ENCODE measurements at places on chromosomes 16 and 17.

- no peak for DNase-seq
These were observed 64.9 kb downstream of the TEX14 start for GRCh38 chr17:58626905-58627304.

GRCh38 chr17:48546137-48546923 lies 1.4 kb upstream of the HOXB2 start:
- DNase-seq = no peak

- DNase-seq = no peak
These were observed 23.8 kb downstream of the NACA2 start for GRCh38 chr17:61567045-61567802.

GRCh38 chr16:4687946-4688673 lies 5.3 kb upstream of the NUDT16L1 start:
- DNase-seq = no peak

DNA sequence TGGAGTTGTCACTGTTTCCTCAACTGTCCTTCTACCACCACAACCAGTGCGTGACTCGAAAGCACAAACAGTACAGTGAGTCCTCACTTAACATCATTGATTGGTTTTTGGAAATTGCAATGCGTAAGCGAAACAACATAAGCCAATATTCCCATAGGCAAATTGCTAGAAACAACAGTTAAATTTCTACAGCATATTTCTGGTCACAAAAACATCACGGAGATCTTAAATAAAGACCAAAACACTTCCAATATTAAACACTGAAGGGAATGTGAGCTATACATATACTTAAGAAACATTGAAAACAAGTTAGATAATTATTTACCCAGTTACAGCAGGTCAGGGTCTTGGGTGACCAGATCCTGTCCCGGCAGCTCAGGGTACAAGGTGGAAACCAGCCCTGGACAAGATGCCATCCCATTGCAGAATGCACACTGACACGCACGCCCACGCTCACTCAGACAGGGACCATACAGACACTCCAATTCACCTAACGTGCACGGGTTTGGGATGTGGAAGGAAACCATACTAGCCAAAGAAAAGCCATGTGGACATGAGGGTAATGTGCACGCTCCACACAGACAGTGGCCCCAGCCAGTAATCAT lies 4.7 kb downstream of the SLC13A5 start:
- no peak for DNase-seq

DNA sequence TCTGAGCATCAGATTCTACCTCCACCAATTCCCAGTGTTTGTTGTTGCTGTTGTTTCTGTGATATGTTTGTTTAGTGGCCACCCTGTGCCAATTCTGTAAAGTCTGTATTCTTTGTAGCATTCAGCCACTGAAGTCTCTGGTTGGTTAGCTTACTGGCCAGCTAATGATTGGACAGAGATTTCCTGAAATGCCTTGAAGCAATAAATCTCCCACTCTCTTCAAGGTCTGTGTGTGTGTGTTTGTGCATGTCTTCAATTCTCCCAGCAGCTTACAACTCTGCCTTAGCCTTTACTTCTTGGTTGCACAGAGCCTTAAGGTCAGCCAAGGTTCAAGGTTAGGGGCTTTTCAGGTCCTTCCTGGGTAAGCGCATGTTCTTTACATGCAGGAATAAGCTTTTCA lies 38.2 kb downstream of the PRPSAP2 start:
- DNase-seq = no peak

- no peak for DNase-seq
These were observed 87.5 kb upstream of the DNAH17 start for GRCh38 chr17:78664476-78665386.

- DNase-seq = no peak
These were observed 179.9 kb downstream of the GSG1L start for GRCh38 chr16:27883576-27883975.

DNA sequence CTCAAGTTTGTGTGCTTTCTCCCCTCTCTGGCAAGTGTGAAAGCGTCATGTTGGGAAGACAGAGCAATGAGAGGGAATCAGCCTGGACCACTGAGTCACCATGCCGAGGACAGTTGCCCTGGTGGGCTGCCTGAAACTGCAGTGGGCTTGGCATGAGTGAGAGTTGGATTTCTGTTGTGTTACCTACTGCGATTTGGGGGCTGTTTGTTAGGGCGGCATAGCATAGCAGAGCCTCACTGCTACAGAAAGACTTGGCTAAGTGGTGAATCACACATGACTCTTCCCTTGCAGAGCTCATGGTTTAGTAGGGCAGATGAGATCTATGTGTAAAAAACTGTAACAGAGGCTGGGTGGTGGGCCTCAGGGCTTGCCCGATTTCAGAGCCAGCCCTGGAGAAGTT lies 324.6 kb downstream of the C16orf95 start:
- DNase-seq = no peak

DNA sequence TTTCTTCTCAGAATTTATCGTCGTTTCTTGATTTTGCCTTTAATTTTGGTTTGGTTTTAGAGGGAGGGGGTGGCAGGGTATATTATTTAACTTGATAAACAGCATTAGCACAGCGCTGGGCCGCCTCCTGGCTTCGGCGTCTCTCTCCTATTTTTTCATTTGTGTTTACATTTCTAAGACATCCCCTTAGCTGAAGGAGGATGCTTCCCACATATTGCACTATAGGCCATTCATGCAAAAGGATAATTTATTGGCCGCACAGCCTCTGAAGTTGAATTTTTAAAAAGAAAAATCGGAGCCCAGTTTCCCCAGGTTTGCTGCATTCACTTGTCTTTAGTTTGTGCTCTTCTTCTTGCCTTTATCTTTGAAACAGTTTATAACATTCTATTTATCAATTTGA lies 497.4 kb upstream of the ZFHX3 start:
- no peak for DNase-seq

DNA sequence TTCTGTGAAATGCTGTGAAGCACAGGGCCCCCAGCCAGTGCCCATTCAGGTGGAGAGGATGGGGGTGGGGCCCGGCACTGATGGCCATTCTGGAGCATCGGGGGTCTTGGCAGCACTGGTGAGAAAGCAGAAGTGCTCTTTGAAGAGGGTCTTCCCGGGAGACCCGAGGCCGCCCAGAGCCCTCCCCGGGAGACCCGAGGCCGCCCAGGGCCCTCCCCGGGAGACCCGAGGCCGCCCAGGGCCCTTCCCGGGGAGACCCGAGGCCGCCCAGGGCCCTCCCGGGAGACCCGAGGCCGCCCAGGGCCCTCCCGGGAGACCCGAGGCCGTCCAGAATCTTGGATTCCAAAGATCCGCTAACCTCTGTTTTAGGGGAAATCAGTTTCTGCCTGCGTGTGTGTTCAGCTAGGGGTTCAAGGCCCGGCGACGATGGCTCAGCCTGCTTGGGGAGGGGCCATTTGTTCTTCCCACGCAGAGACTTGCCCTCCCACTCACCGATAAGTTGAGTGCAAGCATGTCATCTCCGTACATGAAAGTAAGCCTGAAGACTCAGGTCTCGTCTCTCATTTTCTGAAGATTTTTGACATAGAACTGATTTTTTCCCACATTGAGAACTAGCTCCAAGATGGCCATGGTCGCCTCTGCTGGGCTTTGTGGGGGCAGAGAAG lies 35.2 kb upstream of the CAPN15 start:
- no peak for DNase-seq

DNA sequence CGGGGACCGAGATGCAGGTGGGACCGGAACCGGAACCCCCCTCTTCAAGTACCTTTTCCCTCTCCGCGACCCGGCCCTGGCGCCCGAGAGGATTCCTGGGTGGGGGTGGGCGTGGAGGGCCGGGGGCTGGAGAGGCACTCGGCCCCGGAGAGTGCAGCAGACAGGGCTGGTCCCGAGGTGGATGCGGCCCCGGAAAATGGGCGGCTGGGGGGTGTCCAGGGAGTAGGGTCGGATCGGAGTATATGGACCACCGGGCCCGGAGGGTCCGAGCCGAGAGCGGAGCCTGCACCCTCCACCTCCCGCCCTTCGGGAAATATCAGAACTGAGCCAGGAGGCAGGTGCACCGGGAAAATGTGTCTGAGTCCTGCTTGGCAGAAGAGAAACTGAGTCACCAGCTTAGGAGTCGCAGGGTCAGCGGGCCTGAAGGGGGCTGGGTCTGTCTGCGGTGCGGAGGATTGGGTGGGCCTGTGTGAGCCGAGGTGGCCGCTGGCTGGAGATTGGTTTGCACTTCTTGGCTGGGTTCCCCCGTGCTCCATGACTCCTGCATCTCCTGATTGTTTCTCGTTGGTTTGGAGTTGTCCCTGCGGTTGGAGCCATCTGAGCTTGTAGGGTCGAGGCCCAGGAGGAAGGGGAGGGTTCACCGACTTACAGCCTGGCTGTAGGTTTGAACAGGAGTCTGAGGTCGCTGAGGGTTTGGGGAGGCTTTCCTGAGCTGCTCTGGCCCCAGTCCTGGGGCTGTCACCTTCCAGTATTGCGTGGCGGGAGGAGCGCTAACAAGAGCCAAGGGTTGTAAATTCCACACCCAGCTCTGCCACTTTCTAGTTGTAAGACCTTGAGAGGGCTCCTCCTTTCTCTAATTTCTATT lies 518 bp downstream of the SH2B1 start:
- no peak for DNase-seq

DNA sequence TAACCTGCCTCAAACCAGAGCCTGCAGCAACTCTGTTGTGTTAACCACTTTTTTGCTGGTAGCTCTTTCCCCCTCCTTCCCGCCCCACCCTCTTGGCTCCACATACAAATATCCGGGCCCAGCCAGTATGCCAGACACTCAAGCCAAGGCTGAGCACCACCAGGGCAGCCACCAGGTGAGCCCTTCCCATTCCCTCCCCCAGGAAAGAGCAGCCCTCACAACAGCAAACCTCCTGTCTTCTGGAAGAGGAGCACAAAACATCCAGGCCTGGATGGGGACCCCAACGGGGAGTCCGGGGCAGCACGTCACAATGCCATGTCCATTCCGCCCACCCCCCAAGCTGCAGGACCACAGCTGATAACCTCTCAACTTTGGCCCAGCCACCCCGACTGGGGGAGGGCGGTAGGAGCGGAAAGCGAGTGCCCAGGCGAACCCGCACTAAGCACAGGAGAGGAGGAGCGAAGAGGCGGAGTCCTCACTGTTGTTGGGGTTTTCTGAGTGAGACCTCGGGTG lies 757 bp downstream of the ORMDL3 start:
- no peak for DNase-seq

GRCh38 chr17:27944546-27945332 lies 51.6 kb upstream of the LYRM9 start:
- DNase-seq = no peak

DNA sequence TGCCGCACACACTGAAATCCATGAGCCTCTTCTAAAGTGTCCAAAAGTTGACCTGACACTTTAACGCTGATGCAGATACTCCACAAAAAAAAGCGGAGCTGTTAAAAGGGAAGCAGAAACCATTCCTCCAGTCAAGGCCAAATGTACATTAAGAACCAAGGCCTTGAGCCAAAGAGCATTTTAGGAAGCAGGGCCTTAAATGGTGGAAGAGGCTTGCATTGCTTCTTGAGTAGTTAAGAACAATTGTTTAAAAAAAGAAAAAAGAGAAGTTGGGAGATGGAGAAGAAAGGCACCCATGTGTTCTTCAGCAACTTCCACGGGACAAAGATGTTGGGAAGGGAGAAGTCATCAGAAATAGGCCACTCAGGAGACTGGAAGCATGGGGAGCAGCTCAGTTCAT lies 6.3 kb downstream of the ZFHX3 start:
- DNase-seq = no peak

DNA sequence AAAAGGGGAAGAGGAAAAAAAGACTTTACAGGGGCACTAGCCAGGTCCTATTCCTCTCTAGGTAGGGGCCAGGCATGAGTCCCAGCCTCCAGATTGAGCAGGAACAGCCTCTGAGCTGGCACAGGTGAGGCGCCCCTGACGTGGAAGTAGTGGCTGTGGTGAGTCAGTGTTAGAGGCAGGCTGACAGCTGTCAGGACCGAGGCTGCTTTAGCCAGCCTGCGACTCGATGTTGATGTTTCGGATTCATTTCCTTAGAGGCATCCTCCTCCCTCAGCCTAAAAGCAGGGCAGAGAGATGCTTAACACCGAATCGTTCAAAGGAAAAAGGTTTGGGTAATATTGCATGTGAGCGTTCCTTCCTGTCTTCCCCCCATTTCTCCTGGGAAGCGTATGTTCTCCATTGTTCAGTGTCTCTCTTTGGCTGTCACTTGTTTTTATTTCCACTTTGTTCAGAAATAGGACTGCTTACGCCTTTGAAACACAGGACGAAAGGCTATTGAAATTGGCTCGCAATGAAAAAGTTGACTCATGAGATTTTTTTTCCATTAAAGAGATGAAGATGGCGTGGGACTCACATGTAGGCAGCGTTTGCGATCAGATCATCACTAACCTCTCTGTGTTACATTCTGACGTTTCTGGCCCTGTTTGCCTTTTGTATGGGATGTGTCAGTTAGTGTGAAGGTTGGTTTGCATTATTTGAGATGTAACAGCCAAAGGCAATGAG lies 1.3 kb downstream of the KIAA0513 start:
- no peak for DNase-seq

- no peak for DNase-seq
These were observed 275.8 kb upstream of the MAF start for GRCh38 chr16:79876332-79876730.

DNA sequence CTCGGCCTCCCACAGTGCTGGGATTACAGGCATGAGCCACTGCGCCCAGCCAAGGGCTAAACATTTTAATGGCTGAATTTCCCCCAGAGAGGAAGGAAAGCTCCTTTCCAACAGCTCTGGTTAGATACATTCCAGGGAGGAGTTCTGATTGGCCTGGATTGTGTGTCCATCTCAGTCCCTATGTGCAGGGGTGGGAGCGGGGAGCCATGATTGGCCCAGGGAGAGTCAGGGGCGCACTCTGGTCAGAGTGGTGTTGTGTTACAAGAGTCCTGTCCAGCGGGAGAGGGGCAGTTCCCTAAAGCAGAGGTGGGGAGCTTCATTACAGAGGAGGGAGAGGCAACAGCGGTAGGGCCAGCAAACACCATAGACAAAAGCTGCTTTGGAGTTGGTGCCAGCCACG lies 75.0 kb downstream of the RAP1GAP2 start:
- DNase-seq = no peak

- DNase-seq = no peak
These were observed 214.9 kb upstream of the MPHOSPH6 start for GRCh38 chr16:82384949-82385348.

- DNase-seq = no peak
These were observed 4.0 kb downstream of the SYNGR3 start for GRCh38 chr16:1993731-1994131.

- DNase-seq = no peak
These were observed 48.2 kb downstream of the USP31 start for GRCh38 chr16:23101012-23101550.

DNA sequence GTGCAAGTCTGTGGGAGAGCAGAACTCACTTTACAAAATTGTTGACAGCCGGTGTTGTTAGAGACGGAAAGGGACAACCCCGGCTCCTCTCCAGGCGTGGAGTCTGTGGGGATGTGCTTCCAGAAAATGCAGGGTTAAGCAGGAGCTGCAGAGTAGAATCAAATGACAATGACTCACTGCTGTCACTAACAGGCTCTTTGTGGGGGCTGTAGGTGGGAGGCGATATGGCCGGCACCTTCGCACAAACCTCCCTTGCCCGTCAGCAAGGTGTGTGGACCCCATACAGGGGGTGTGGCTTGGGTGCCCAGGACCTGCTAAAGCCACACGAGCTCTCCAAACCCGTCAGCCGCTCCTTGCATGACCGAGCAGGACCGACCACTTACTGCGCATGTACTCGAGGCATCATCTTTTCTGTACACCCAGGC lies 5.8 kb downstream of the PDK2 start:
- DNase-seq = no peak

Data from GM04504 (cell line).